Right lung (tissue), 10 donors: ENCODE measurements at places on chromosomes 16 and 17. TPM values are rescaled to one million over a fixed set of nuclear protein-coding genes. Genes with fewer than 3 reads are reported as not detected.

- DNase-seq, result no peak
Observed at GRCh38 chr16:85173146-85173980, 61.1 kb upstream of the CIBAR2 start.

GRCh38 chr17:61403801-61404662, 4.4 kb downstream of the TBX2 start:
- DNase-seq, result no peak

DNA sequence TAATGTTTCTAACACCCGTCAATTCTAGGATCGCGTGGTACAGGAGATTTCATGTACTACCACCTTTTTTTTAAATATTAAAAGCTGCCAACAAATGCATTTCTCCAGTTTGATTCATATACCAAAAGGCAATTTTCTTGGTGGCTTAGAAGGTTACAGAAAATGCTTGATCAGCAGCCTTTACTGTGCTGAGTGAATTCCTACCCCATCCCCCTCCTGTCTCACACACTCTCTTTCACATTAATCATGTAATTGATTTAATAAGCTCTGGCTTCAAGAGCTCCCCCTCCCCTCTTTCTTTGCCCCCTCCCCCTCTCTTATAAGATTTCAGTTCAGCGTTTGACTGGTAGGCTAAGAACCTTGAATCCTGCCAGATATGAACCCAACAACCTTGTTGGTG, 110.5 kb downstream of the RBFOX1 start:
- no peak for DNase-seq

DOC2A gene
- 3.8 TPM for polyA plus RNA-seq

GCGR gene
- polyA plus RNA-seq, result not detected

GRCh38 chr16:69717066-69717465, 9.3 kb downstream of the NQO1 start:
- DNase-seq, result no peak

DNA sequence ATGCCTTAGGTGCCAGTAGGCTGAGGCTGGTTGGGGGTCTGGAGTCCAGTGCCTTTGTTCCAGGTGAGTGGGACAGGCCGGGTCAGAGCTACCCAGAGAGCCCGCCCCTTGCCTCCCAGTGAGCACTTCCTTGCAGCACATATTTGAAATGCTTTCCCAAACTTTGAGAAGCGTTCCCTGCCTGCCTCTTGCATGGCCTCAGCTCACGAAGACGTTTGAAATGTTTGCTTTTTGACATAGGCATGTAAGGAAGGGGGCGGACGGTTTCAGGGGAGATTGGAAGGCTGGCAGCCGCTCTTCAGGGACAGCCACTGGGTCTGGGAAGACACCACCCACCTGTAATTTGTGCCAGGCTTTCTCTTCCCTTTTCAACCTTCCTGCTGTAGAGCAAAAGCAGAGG, 5.1 kb upstream of the FOXL1 start:
- DNase-seq, result no peak
